ENCODE measurements at places on chromosomes 3 and 15.

- no peak for DNase-seq
Measured at GRCh38 chr3:65742914-65743313, 295.8 kb downstream of the MAGI1 start.

DNA sequence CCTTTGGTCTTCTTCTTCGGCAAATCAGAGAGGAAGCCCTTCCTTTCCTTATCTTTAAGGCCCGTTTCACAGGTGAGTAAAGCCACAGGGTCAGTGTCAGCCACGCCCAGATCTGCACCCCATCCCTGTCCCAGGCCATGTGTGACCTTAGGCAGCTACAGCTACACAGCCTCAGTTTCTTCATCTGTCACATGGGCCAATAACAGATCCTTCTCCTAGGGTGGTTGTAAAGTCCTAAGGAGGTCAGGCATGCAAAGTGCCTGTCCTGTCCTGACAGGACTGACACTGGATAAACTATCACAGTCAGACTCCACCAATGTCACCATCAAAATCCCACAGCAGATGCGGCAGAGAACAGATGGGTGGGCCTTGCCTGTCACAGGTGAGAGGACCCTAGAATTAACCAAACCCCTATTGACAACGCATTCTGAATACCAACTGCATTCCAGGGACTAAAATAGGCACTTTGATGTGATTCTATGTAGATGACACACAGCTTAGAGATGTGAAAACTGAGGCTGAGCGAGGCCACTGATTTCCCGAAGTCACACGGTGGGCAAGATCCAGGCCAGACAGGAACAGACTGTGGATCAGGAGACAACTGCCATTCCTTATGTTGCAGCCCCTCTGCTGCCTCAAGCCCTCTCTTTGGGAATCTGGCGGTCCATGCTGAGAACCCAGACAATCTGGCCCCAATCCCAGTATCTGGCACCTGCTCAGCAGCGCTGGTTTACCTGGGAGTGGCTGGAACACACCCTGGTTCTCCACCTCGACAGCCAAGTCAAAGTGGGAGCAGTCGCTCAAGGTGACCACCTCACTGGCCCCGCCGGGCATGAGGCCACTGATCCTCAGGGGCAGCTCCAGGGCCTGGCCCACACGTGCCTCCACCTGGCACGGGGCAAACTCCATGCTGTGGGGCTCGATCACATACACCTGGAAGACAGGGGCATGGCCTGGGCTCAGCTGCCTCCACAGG is 48.7 kb downstream of the NUP210 start:
- no peak for DNase-seq

DNA sequence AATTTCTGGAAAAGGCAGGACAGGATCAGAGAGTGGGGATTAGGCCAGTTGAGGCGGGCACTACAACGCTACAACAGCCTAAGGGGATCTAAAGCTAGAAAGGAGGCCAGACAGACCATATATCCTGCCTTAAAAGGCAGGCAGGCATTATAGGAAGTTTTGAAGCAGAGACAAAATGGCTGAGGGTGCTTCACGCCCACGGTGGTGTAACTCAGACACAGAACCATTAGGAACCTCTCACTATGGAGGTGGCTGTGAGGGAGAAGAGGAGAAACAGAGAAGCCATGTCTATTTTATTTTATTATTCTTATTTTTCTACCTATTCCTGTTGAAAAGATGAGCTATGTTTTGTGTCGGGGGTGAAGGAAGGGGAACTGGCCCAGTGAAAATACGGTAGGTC is 2.1 kb upstream of the USP4 start:
- no peak for DNase-seq

DNA sequence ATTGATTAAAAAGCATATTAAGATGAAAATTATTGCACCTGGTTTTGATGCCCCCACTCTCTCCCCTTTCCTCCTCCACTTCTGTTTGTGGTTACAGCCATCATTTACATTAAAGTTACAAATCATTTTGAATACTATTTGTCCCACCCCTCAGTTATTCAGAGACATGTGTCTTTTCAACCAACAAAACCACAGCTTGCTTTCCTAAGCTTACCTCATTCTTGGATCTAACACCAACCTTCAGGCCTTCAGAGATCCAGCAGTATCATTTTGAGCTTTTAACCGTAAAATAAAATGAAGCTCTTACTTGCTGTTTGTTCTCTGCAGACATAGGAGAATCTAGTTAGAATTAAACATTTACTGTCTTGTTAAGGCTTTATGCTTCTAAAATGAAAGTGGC is 4.7 kb downstream of the PXYLP1 start:
- no peak for DNase-seq

GRCh38 chr15:70437882-70438451 is 325.4 kb downstream of the UACA start:
- DNase-seq: no peak

GRCh38 chr3:38487323-38487722 is 8.8 kb upstream of the EXOG start:
- DNase-seq: no peak

DNA sequence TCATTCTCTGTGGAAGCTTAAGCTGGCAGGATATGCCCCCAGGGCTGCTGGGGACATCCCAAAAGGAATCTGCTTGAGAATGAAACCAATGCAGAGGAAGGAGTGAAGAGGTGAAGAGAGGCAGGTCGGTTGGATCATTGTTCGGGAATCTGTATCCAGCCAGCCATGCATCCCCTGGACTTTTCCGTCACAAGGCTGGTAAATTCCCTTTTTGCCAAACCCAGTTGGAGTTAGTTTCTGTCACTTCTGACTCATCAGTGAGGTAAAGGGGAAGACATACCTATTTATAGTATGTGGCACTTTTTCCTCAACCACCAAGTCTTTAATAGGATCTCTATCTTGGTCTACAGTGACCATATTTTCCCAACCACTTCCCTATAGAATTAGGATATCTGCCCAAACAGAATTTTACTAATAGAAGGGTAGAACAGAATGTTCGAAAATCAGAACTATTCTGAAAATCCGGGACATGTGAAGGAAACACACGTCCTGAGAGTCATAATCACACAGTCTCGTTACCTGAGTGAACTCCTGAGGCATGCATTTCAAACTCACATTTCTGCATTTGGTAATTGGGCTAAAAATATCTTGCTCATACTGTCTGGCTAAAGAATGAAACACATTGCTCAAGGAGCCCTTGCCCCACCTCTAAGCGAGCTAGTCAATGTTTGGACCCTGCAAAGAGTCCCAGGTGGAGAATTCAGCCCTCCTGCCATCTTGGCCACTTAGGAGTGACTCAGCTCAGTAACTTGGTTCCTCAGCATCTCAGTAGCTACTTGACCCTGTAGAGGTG is 289.7 kb upstream of the ADAMTS9 start:
- no peak for DNase-seq

- DNase-seq: no peak
Measured at GRCh38 chr3:100966807-100967206, 26.4 kb downstream of the ABI3BP start.

DNA sequence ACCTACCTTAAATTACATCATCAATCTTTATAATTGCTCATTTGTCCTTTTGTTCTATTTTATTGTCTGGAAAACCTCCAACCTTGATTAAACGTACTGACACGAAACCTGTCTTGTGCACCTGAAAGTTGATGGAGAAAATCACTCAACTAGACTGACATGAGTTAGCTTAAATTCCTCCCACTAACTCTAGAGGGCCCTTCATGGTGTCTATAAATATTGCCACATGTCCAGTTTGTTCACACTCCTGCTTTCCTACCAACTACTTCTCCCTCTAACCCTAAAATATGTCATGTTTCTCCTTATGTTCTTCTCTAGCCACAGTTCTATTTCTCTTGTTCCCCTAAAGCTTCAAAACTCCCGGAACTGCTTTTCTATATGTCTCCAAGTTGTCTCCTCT is 59.8 kb upstream of the SGO1 start:
- no peak for DNase-seq

- DNase-seq: peak; percentile 1
Measured at GRCh38 chr3:47512416-47513124, 942 bp downstream of the ELP6 start.

GRCh38 chr3:28476194-28476593 is 127.6 kb upstream of the AZI2 start:
- DNase-seq: no peak

GRCh38 chr3:131957511-131957910 is 77.3 kb downstream of the CPNE4 start:
- no peak for DNase-seq

DNA sequence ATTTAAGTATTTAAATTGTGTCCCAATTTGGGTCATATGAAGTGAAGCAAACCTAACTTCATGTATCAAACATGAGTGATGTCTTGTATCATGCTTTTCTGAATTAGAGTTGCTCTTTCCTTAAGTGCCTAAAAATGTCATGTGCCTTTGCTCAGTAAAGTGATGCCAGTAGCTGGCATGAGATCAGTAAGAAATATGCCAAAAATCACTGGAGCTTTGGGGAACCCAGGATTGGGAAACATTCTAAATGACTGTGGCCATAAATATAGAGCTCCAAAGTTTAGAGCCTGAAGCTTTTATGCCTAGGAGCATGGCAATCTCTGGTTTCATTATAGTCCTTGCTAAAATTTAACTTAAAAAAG is 33.8 kb downstream of the RBMS3 start:
- no peak for DNase-seq

DNA sequence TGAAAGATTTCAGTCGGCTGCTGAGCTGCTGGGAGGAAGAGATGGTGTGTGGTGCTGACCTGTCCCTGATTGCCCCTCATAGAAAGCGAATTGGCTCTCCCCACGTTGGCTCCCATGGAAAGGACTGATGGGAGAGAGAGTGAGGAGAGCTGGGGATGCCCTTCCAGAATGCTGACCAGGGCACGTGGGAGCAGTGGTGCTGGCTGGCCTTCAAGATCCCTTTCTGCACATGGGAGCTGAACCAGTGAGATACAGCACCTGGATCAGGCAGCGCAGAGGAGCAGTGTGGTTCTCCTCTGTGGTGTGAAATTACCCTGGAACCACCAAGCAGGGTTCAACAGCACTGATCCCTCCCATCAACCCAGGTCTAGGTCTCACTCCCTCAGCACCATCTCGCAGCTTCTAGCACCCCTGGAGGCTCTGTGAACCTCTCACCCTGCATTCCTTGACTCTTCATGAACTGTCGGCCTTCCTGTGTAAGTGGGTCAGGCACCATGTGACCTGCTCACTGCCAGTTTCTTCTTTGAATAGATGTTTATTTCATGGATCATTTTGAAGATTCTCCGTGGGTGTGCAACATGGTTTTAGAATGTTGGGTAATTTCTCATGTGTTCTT is 55.7 kb downstream of the CACNA1D start:
- DNase-seq: no peak

DNA sequence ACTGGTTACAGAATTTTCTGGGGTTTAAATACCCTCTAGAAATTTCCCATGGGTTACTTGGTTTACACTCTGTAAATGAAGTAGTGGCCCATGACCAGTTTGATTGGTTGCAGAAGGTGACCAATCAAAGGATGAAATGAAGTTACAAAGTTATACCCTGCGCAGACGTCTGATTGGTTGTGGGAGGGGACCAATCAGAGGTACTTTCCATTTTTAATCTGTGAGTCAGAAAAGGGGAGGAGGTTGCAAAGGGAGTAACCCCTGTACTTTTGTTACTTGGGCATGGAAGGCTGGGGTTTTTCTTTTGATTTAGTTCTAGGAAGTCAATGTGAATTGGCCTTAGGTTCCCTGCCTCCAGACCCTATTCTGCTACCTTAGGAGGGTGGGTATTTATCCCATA is 18.7 kb upstream of the APH1B start:
- no peak for DNase-seq

DNA sequence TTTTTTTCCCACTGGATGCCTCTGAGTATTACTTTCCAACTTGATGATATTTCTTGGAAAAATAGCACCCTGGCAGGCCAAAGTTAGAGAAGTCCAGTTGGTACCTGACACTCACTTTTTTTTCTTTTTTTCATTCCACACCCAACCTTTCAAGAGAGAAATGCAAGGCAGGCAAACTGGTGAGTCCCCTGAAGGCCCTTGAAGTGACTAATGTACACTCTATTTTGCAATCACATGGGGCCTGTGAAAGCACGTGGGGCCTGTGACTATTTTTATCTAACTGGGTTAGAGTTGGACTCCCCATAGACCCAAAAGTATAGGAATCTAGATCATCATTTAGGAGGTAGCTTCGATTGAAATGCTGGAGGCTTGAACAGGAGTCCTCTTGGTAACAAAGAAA is 316.7 kb downstream of the CHL1 start:
- no peak for DNase-seq

DNA sequence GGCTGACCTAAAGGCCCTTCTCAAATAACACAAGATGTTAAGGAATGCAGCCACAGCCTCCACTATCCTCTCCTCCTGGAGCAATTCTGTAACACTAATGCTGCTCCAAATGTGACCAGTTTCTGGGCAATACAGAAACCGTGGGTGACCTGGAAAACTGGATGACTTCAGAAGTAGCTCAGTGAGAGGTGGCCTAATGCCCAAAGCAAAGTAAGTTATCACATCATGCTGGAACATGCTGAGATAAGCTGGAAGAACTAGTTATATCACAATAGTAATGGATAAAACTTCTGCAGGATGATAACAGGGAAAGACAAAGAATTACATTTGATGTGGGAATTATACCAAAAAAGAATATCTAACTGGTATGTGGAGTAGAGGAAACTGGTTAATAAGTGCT is 72.0 kb downstream of the DHX30 start:
- no peak for DNase-seq

GRCh38 chr15:40430271-40430805 is 10.4 kb upstream of the BAHD1 start:
- DNase-seq: no peak

DNA sequence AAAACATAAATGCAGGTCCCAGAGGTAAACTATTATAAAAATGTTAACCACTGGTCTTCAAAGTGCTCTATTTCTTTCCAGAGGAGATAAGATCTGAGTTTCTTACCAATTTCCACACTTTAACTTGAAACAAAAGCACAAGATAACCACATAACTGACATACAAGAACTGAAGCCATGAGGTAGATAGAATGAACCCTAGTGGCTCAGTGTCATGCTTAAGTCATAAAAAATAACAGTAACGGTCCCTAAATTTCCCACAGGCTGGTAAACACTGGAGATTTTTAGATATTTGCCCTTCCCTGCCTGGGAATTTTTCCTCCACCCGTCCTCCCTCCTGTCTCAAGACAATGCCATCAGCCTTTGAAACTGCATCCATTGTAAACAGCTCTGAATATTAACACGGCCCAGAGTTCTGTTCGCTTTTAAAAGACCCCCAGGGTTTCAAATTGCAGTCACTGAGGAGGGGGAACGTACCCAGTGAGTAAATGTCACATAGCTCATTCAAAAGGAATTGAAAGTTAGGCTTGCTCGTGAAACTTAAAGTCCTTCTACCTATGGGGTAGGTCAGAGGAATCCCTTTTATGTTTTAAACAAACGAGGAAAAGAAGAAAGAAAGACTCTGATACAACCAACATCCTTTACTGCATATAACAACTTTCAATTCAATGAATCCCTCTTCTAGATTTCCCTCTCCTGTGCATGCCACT is 5.7 kb downstream of the LRIG1 start:
- DNase-seq: no peak
